Stimulated activated CD4-positive, alpha-beta T cell treated with anti-CD3 and anti-CD28 coated beads, Interleukin-2, amount 100 ng/mL, for 24 hours (primary cell): ENCODE measurements at places on chromosomes 7 and 10.

- peak; percentile 33 for DNase-seq
Measured at GRCh38 chr7:151349507-151349853, 7.9 kb downstream of the NUB1 start.

GRCh38 chr10:7610651-7611389, 55.9 kb downstream of the ITIH5 start:
- DNase-seq = no peak

DNA sequence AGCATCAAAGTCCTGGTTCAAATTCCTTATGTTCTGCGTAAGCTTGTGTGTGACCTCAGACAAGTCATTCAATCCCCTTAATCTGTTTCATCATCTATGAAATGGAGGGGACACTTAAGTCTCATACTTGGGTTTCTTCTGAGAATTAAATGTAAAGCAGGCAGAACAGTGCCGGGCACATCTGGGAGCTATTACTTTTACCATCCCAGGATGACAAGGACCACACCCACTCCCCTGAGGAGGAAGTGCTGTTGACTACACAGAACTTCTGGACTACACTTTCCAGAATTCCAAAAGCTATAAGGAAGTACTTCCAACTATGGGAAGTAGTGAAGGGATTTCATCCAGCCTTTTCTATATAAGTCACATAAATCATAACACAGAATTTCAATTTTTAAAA, 294.9 kb downstream of the IPMK start:
- no peak for DNase-seq

GRCh38 chr7:38027884-38028455, 107.5 kb downstream of the EPDR1 start:
- no peak for DNase-seq

DNA sequence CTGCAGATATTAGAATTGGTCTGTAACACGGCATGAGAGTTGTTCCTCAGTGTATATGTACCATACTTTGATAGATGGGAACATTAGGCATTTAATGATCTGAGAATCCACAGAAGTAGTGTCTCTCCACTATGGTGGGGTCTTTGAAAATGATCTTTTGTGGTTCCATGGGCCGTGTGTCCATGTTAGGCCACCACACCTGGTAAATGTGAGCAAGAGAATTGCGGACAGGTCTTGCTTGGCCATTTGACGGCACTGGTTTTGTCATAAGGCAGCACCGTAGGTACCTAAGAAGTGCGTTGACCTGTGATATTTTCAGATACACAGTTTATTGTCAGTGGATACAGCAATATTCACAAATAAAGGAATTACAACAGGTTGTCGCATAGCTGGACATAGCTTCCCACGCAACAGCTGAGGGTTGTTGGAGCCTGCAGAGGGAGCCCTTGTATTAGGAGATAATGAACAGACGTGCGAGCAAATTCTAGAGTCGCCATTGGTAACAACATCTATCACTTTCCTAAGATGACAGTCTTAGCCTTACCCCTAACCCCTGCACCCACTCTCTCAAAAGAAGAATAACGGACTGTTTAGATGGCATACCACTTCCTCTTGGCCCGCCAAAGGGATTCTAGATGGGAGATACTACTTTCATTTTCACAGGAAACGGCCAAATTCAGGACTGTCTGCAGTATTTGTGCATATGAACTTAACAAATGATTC, 111.4 kb downstream of the COL28A1 start:
- DNase-seq = peak; percentile 29

GRCh38 chr10:48473704-48474103, 131.2 kb downstream of the ARHGAP22 start:
- no peak for DNase-seq

DNA sequence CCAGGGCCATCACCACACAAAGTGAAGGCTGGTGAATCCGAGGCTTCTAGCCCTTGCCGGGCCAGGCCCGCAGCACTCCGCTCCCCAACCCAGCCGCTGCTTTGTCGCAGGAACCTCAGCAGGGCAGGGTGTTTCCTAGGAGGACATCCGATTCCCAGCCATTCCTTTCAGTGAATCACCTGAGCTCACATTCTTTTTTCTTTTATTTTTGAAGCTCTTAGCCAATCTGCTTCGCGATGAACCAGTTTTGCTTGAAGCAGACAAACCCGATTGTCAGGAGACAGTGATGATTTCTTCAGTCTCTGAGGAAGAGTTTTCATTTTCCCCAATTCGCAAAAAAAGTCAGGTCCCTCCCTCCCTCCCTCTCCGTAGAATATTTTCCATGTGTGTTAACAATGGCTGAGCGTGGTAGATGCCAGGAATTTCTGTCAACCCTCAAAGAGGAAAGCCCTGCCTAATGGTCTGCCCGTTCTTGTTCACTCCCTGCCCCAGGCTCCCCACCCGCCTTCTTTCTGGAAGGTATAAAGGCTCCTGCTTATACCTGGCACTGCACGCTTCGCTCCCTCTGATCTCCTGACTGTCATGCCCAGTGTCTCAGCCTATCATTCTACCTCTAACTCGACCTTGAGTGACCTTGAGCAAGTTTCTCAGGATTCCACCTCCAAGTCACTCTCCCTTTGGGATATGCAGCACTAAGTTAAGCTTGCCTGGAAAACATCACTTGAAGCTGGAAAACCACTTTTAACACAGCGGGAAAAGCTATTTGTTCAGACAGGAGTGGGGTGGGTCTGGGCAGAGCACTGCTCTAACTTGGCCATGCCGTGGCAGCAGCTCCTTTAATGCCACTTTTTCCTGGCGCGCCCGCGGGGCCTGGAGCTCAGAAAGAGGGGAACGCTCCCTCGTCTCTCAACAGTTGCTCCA, 35.1 kb downstream of the EGFR start:
- no peak for DNase-seq

GRCh38 chr7:157827045-157827862, 490.4 kb downstream of the DNAJB6 start:
- peak; percentile 32 for DNase-seq

GRCh38 chr7:44184873-44185446, 4.3 kb downstream of the GCK start:
- DNase-seq = no peak

GRCh38 chr10:111200505-111201186, 123.8 kb downstream of the ADRA2A start:
- no peak for DNase-seq

- no peak for DNase-seq
Measured at GRCh38 chr10:22831586-22831985, 96.3 kb upstream of the ARMC3 start.

DNA sequence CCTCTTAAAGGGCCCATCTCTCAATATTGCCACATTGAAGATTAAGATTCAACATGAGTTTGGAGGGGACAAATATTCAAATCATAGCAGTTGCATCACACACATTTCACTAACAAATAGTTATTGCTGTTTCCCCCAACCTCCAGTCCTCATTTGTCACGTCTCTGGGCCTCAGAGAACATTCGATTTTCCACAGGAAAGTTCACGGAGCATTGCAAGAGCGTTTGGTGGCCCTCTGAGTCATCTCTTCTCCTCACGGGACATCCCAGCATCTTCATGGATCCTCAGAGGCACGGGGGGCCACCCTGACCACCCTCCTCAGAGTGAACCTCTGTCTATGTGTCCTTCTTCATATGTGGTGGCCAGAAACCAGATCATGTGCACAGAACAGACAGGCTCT, 50.3 kb upstream of the CHST15 start:
- no peak for DNase-seq

DNA sequence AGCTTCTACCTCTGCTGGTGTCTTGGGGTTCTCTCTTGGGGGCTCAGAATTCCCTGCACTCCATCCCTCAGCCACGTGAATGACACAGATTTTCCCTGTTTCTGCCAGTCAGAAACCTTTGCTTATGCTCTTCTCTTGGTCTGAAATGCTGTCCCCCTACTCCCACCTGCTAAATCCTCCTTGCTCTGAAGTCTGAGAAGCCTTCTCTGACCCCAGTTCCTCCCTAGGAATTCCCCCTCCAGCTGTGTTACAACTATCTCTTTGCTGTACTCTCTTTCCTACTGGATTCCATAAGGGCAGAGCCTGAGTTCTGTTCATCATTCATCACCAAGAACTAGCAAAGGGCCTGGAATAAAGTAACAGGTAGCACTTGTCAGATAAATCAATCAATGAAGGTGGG, 33.6 kb upstream of the AKR1E2 start:
- no peak for DNase-seq

- DNase-seq = no peak
Measured at GRCh38 chr10:32790483-32790882, 167.5 kb downstream of the ITGB1 start.

DNA sequence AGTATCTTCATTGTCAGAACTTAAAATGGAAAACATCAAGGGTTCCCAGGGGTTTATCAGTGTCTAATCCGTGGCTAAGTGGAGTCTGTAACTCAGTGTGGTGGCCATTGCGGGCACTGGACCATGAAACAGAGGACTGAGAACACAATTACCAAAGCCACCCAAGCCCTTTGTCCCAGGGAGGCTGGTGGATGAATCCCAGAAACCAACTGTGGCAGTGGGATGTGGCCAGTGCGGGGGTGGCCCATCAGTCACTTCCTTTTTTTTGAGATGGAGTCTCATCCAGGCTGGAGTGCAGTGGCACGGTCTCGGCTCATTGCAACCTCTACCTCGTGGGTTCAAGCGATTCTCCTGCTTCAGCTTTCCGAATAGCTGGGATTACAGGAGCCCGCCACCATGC, 61.8 kb downstream of the TACC2 start:
- no peak for DNase-seq

- no peak for DNase-seq
Measured at GRCh38 chr7:147912946-147913638, 677.5 kb upstream of the C7orf33 start.

DNA sequence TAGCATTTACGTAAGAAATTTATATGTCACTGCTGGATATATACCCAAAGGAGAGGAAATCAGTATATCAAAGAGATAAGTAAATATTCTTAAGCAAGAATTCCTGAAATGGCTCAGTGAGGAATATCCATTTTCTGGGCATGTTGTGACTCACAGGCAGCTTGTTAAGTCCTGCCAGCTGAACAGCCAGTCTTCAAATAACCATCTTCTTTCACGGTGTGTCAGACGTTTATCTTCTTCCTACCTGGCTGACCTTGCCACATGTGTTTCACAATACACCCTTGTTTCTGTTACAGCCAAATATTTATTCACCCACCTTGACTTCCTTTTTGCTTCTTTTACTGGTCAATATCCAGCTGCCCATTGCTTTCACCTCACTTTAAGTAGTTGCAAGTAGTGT, 648.1 kb downstream of the ANKRD7 start:
- no peak for DNase-seq

DNA sequence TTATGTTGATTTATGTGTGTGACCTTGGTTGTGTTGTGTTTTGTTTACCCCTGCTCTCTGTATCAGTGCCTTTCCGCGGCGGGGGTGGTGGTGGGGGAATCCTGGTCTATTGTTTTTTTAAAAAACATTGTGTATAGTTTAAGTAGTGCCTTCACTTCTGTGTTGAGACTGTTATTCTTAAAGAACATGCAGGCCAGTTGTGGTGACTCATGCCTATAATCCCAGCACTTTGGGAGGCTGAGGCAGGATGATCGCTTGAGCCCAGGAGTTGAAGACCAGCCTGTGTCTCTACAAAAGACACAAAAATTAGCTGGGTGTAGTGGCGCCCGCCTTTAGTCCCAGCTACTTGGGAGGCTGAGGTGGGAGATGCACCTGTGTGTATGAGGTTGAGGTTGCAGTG, 429.0 kb upstream of the LRGUK start:
- no peak for DNase-seq

GRCh38 chr10:62527019-62527827, 153.1 kb downstream of the ZNF365 start:
- DNase-seq = peak; percentile 18

DNA sequence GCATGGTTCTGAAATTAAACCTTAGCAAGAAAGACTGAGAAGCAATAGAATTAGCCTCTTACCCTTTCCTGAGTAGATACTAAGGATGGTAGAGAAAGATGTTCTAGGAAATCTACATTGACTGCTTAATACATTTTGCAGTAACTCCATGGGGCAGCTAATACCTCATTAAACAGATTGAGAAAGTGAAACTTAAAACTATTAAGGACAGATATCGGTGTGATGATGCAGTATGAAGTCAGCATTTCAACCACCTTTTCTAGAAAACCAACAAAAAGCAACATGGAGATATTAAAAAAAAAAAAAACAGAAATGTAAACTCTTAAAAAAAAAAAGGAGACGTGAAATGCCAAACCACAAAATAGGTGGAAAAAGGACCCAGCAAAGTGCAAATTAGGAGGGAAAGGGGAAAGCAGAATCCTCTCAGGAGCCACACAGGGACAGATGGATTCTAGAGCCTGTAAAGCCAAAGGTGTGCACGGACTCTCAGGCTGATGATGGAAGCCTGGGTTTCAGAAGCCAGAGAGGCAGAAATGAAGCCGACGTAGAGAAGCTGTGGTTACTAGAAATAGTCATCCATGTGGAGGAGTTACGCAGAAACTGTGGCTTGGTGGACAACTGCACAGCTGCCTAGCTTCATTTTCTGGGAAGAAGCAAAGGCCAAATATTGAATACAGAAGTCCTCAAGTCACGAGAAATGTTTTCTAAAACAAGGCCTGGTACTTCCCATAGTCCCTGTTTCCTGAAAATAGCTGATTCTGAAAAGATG, 38.1 kb upstream of the GPR141 start:
- DNase-seq = no peak

GRCh38 chr7:152860310-152860709, 100.8 kb downstream of the ACTR3B start:
- DNase-seq = no peak

DNA sequence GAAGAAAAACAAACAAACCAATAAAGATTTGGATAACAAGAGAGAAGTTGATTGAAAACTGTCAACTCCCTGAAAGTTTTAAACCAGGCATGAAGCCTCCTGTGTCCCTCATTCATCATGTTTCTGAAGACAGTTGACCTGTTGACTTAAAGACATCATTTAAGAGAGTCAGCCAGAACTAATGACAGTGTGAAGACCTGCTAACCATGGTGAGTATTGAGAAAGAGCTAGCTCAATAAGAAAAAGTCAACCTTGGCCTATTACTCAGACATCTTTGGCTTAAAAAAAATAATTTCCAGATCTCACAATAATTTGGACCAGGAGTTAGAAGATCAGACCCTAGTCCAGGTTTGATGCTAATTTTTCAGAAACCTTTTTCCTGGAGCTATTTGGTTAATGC, 45.3 kb upstream of the ANKRD1 start:
- DNase-seq = no peak

DNA sequence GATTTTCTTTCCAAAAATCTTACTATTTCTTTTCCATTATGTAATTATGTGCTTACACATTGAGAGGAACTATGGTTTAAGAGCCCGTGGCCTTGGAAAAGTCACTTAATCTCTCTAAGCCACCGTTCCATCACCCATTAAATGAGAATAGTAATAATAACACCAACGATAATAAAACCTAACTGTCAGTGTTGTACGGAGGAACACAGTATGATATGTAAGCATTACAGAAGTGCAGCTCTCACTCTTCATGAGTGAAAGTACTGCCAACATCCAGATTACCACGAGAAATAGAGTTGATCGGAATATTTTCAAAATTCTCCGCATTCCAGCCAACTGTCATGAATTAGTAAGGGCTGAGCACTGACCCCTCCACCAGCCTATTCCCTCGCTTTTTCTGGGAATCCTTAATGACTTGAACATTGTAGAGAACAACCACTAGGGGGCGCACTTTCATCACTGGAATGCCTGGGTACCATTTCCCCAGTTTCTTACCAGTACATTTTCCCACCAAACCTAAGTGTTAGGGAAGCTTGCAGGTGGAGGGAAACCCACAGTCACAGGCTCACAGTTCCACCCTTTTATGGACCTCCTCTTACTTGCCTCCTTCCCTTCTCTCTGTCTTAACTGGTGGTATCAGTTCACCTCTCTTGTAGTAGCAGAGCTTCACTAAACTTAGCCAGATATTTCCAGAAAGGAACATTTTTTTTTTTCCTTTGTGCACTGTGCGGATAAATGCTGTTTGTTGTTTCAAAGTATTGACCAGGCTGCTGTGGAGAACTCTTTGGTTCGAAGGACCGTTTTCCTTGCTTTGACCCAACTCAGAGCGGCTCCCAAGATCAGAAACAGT, 27.8 kb downstream of the NKX2-3 start:
- DNase-seq = peak; percentile 54
